ENCODE measurements at places on chromosomes 16 and 17. TPM values are rescaled to one million over a fixed set of nuclear protein-coding genes. Genes with fewer than 3 reads are reported as not detected.

The HOXB1 gene
- not detected for polyA plus RNA-seq

The WNK4 gene
- polyA plus RNA-seq: not detected

The BMERB1 gene
- 4.2 TPM for polyA plus RNA-seq

The CCDC200 gene
- 3.0 TPM for polyA plus RNA-seq

The PIEZO1 gene
- 33.4 TPM for polyA plus RNA-seq

The KCNH4 gene
- polyA plus RNA-seq: not detected

The PRR14 gene
- 27.6 TPM for polyA plus RNA-seq

The DCUN1D3 gene
- 0.97 TPM for polyA plus RNA-seq

The FZD2 gene
- not detected for polyA plus RNA-seq

The C16orf86 gene
- 8.2 TPM for polyA plus RNA-seq

The KRTAP3-1 gene
- not detected for polyA plus RNA-seq

The RNF222 gene
- polyA plus RNA-seq: 0.08 TPM

The HEATR3 gene
- polyA plus RNA-seq: 6.9 TPM

The HSD17B2 gene
- not detected for polyA plus RNA-seq

The CNGB1 gene
- polyA plus RNA-seq: not detected

The ATP1B2 gene
- not detected for polyA plus RNA-seq

The TPSG1 gene
- not detected for polyA plus RNA-seq

The MT3 gene
- polyA plus RNA-seq: not detected
